Daoy (cell line): ENCODE measurements at places on chromosomes 12 and 14.

DNA sequence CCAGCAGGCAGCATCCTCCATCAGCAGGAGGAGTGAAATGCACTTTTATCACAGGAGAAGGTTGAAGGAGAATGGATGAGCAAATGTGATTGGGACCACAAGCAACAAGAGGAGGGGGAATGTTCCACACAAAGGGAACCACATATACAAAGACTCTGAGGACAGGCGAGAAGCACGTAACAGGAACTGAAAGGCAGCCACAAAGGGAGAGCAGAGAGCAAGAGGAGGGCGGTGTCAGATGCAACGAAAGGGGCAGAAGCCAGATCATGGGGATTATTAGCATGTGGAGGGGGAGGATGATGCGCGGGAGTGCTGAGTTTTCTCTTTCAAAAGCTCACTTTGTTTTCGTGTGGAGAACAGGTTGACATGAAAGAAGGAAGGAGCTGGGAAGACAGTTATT is 241.1 kb downstream of the SPTSSA start:
- DNase-seq = no peak

DNA sequence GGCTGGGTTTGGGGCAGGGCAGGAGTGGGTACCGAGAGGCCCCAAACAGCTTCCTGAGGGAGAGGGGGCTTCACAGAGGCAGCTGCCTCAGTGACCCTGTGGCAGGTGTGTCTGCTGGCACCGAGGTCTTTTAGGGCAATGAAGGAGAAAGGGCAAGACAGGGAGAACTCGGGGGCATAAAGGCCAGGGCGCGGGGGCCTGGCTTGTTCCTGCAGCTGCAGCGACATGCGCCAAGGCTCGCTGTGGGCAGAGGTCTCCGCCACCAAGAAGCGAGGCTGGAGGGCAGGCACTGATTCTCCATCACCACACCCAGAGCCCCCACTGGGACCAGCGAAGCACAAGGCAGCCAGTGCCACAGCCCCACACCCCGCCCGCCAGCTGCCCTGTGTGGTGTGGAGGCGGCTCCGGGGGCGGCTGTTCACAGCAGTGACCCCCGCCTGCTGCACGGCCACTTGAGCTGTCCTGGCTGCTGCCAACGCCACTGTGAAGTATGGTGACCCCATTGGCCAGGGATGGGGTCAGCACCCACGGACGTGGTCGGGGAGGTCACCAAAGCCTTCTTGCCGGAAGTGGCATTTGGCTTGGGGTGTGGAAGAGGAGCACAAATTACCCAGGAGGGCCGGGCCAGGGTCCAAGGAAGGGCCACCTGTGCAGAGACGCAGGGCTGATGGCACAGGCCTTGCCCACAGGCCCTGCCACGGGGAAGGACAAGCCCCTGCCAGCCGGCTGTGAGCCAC is 16.4 kb downstream of the BAG5 start:
- peak; percentile 7 for DNase-seq

- DNase-seq = no peak
Measured at GRCh38 chr14:63452796-63453195, 90.4 kb downstream of the PPP2R5E start.

DNA sequence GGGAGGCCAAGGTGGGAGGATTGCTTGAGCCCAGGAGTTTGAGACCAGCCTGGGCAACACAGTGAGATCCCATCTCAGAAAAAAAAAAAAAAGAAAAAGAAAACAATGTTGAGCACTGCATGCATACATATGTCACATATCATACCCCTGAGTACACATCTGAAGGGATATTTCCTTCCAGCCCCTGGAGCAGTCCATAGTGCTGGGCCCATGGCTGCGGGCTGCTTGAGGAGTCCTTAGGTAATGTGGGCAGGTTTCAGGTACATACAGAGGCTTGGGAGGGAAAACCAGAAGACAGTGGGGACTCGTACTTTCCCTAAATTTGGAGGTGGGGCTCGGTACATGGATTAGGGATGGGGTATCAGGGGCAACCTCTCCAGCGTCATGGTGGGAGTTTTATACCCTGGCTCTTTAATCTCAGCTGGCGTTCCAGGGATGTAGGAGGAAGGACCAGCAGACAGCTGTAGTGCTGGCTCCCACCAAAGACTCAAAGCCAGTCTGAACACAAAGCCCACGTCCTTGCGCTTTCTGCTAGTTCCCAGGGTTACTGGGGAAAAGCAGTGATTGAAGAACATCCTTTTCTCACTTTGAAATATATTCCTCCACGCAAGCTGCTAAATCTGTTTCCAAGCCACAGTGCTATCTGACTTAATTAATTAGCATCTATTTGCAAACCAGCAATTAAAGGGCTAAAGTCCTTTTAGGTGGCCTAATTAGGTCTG is 5.2 kb downstream of the OTUB2 start:
- no peak for DNase-seq

- DNase-seq = peak; percentile 4
Measured at GRCh38 chr12:97716356-97716755, 253.8 kb downstream of the RMST start.

GRCh38 chr12:130661486-130662255 is 54.4 kb downstream of the RIMBP2 start:
- no peak for DNase-seq

GRCh38 chr12:94805749-94806529 is 155.6 kb upstream of the TMCC3 start:
- DNase-seq = peak; percentile 19

DNA sequence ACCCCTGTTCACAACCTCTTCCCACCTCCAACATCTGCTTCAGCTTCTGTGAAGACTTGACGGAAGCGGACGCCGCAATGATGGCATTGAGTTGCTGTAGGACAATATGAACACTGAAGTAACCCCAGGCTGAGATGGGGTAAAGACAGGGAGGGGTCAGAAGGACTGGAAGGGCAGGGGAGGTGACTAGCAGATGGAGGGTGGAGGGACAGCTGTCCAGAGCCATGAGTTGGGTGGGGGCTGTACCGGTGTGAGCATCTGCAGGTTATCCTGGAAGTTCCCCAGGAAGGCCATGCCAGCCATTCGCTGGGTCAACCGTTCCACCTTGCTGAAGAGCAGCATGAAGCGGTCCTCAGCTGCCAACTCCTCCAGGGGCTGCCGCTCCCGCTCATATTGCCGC is 26.1 kb downstream of the PRPF40B start:
- DNase-seq = no peak

DNA sequence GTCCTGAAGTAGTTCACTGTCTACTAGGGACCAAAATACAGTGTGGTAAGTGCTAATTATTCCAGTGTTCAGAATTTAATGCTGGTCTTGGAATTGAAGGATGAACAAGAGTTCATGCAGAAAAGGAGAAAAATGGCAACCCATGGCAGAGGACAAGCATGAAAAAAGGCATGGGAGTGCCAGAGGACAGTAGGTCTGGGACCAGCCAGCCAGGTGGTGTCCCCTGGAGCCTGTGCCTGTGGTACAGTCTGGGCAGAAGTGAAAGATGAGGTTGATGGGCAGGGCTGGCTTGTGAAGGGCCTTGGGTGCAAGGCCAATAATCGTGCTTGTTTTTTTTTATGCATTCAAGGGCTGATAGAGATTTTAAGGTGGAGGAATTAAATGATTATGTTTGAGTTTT is 21.0 kb downstream of the C12orf75 start:
- DNase-seq = no peak
